ENCODE measurements at places on chromosomes 11 and 22.

DNA sequence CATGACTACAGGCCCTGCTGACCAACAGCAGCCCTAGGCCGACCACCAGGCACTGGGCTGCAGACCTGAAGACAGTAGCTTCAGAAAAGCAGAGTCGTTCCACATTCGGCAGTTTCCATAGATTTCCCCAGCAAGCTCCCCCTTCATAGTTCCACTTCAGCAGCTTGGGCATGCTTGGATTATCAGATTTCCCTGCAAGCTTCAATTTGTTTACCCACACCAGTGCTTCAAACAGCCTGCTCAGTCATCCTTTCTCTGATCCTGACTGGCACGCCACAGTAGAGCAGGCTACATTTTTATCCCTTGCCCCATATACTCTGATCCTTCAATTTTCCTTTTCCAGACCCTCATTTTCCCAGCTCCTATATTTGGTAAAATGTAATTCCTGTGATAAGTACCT, 51.1 kb upstream of the CFAP300 start:
- no peak for DNase-seq

DNA sequence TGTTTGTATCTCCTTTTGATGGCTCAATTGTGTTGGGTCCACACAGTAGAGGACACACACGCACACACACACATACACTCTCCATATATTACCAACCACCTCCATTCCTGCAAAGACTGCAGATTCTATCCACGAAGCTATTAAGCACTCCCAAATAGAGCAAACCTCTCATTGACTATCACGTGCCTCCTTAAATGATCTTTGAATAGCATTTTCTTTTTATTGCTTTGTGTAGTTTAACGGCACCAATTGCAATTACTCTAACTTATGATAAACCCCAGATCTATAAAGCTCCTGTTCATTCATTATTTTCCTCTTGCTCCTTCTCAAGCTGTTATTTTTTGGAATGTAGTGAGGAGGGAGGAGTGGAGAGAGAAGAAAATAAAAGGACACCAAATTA, 204.7 kb downstream of the ST3GAL4 start:
- no peak for DNase-seq

GRCh38 chr11:77201370-77201769, 73.3 kb downstream of the MYO7A start:
- no peak for DNase-seq

DNA sequence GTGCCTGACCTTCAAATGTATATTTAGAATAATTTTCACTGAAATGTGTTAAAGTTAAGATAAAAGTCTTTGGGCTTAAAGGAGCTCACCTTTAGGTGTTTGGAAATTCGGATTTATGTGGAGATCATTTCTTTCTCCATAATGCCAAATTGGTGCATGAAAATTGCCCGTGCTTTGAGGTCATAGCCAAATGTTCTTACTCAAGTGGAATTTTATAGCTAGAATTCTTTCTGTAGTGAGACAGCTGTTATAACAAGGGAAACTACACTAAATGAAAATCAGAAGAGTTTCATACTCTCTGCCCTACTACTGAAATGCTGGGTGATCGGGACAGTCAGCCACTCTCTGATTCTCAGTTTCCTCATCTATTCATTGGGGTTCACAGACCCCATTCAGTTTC, 89.5 kb upstream of the DBX1 start:
- no peak for DNase-seq

- DNase-seq: no peak
Measured at GRCh38 chr11:69721106-69721505, 17.3 kb upstream of the FGF19 start.

DNA sequence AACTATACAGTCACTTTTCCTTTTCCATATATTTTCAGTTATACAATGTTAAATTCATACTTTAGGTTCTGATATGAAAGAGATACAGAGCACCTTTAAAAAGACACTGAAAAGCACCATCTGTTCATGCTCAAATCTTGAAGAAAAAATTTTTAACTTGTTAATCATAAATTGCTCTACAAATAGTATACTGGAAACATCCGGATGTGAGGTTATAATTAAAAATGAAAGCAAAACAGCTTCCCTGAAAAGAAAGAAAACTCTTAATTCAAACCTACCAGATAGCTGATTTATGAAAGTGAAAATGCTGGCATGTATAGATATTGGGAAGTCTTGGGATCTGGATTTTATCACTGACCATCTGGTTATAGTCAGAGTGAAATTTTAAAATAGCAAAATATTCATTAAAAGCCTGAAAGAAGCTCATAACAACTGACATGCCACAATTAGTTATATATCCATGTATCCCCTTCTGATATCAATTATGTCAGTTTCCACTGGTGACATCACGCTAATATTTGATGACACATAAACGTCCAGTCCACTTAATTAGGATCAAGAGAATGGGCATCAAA, 740.0 kb downstream of the DLG2 start:
- no peak for DNase-seq

DNA sequence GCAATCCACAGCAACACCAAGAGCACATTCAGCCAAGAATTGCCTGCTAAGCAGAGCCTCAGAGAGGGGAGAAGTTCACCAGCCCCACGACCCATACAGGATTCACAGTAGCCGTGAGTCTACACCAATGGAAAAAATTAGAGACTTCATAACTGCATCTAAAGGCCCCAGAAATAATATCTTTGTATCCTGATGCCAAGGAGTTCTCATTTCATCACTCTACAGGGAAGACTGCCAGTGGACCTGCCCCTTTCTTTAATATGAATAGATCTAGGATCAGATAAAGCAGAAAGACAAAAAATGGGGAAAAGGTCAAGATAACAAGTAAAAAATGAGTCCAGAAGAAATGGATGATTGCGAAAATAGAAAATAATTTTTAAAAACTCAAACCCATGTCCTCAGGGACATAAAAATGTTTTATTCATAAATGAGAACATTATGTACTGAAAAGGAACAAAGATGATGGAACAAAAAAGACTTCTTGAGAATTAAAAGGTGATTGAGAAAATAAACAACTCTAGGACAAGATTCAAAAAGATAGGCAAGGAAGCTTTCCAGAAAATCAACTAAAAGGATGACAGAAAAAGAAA, 9.5 kb downstream of the APOL3 start:
- DNase-seq: no peak

DNA sequence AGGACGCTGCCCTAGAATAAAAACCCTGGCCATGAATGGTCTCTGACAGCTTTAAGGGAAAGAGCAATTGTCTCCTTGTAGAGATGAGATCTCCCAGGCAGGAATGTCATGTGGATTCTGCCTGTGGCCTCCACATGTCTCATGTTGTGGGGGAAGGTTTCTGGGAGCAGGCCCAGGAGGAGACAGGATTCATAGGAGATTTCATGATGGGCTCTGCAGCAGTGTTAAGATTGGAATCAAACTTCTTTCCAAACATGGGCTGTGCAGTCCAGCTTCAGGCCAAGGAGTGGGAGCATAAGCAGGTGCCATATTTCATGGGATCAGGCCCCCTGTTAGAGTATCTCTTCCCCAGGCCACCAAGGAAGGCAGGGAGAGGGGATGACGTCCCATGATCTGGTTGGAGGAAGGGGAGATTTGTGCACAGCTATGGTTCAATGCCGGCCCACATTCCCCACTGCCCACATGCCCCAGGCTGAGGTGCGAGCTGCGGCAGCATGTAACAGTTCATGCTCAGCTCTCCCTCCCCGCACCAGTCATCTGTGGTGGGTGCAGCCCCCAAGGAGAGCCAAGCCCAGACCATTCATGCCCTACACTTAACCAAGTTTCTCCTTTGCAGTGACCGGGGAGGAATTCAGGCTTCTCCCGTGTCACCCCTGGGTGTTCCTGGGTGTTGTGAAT, 42.5 kb downstream of the LMO1 start:
- DNase-seq: no peak

DNA sequence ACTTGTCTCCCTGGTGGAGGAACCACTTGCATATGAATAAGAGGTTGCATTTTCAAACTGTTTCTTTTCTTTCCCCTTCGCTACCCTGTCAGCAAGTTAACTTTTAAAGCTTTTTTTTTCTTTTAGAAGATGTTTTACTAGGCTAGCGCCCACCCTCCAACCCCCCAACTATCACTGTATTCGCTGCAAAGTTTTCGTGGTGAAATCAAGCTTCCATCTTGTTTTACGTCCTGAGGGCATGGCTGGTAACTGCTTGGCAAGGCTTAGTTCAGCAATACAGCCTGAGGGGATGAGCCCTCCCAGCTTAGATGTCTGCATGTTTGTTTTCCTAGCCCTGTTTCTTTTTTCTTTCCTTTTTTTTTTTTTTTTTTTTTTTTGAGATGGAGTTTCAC, 1359.3 kb downstream of the LRRC4C start:
- DNase-seq: no peak

GRCh38 chr11:2800655-2801531, 84.7 kb downstream of the CDKN1C start:
- no peak for DNase-seq

- DNase-seq: peak; percentile 23
Measured at GRCh38 chr11:45209891-45210699, 63.7 kb downstream of the PRDM11 start.

DNA sequence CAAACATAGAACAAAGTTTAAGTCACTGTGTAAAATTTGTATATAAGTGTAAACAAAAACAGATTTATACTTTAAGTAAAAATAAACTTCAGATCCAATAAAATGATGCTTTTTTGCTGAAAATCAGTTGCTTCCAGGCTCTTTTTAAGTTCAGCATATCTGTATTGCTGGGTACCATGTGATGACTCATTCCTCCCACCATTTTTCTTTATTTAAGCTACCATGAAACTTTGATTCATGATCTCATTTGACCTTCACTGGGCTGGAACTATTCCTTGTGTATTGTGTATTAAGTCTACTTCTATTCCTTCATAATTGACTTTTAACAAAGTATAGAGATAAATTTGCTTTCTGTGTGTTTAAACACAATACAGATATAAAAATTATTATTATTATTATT, 46.3 kb upstream of the RRM1 start:
- peak; percentile 24 for DNase-seq

DNA sequence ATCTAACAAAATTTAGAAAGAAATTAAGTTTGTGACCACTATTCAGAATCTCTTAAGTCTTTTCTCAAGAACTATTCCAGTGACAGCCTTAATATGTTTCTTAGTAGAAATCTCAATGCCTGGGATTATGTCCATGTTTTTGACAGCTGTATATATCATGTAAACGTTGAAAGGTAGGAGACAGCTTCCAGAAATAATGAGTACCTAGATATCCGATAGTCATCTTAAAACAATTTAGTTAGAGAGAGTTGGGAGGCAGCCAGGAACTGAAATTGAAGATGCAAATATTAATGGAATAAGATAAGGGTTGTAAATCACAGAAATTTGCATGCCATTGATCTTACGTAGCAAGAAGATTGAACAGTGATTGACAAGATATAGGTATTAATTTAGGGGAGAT, 955.2 kb downstream of the JRKL start:
- DNase-seq: no peak

- DNase-seq: peak; percentile 23
Measured at GRCh38 chr22:50247748-50248147, 2.9 kb upstream of the TUBGCP6 start.

- no peak for DNase-seq
Measured at GRCh38 chr11:124917115-124917637, 1.9 kb upstream of the HEPN1 start.

GRCh38 chr11:111360150-111361043, 18.7 kb downstream of the POU2AF1 start:
- no peak for DNase-seq

DNA sequence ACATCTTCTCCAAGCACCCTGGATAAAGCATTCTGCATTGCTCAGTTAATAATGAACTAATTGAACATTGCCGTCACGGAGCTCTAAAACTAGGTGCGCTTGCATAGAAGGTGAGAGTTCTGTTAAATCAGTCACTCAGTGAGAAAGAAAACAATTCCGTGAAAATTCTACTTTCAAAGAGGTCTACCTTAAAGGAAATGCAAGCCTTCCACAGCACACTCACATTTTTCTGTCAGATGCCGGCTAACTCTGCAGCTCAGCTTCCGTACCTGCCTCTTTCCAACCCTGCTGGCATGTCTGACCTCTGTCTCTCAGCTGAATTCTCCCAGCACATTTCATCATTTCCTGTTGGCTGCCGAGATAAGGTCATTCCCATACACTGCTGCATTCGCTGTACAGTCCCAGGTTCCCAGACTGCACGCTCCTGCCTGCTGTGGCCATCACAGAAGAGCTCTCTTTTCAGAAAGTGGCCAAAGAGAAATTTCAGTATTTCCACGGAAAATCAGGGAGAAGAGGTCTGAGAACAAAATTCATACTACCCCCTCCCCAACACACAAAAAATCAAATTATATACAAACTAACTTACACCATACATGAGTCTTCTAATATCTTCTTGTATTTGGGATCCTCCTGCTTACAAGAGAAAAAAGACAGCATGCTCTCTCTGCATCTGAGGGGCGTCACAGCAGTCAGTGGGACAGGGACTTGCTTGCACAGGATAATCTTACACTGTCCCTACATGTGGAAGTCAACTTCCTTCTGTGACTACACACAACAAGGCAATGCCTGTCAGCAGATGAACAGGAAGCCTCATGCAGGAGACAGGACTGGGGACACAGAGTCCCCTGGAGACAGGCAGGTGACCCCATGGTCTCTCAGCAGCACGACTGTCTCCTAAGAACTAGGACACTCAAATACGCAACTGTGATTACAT, 55.1 kb downstream of the PACSIN2 start:
- peak; percentile 61 for DNase-seq

- no peak for DNase-seq
Measured at GRCh38 chr11:129996113-129996870, 6.3 kb downstream of the PRDM10 start.

- DNase-seq: no peak
Measured at GRCh38 chr11:61315260-61315659, 17.6 kb downstream of the DDB1 start.

GRCh38 chr11:82790723-82791484, 57.2 kb upstream of the FAM181B start:
- no peak for DNase-seq

GRCh38 chr11:65611028-65611757, 2.8 kb downstream of the MAP3K11 start:
- DNase-seq: peak; percentile 94

- no peak for DNase-seq
Measured at GRCh38 chr11:36719358-36720107, 121.5 kb upstream of the RAG2 start.

GRCh38 chr11:15222777-15223176, 108.1 kb downstream of the INSC start:
- DNase-seq: no peak

- DNase-seq: no peak
Measured at GRCh38 chr22:26229910-26230309, 60.6 kb downstream of the SEZ6L start.

DNA sequence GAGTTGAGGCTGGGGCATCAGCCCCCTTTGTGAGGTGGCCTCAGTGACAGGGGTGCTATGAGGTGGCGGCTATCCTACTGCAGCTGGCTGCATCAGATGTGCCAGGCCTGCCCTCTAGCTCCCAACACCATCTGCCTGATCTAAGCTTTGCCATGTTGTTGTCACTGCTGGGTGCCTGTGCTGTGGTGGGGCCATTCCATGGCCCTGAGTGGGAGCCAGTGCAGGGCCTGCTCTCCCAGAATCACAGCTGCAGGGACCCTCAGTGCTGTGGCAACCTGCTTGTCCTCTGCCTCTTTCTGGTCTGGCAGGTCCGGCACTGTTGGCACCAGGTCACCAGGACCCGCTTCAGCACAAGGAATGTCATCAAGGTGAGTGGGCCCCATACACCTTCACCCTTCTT, 1.8 kb upstream of the SNU13 start:
- DNase-seq: no peak
